Lung (tissue), 17 donors: ENCODE measurements at places on chromosomes 1 and 21. TPM values are rescaled to one million over a fixed set of nuclear protein-coding genes. Genes with fewer than 3 reads are reported as not detected.

The CRP gene
- polyA plus RNA-seq, result 0.10 TPM

The CLIC6 gene
- polyA plus RNA-seq, result 25.9 TPM

The FCGR3B gene
- polyA plus RNA-seq, result 79.0 TPM

The CLCNKA gene
- 0.10 TPM for polyA plus RNA-seq

The MTMR11 gene
- 7.7 TPM for polyA plus RNA-seq

The DYNLT4 gene
- polyA plus RNA-seq, result 6.1 TPM

The TMIGD3 gene
- polyA plus RNA-seq, result 34.6 TPM

The ATPAF1 gene
- 38.1 TPM for polyA plus RNA-seq
